IgD-negative memory B cell (primary cell): ENCODE measurements at places on chromosomes 16 and 17. TPM values are rescaled to one million over a fixed set of nuclear protein-coding genes. Genes with fewer than 3 reads are reported as not detected.

CRHR1 gene
- not detected for polyA plus RNA-seq

MTSS2 gene
- 0.06 TPM for polyA plus RNA-seq

PRR35 gene
- not detected for polyA plus RNA-seq

ABCC11 gene
- not detected for polyA plus RNA-seq

SLC6A2 gene
- not detected for polyA plus RNA-seq

SLC16A13 gene
- 3.3 TPM for polyA plus RNA-seq

GUCY2D gene
- polyA plus RNA-seq = 0.18 TPM

FOXN1 gene
- polyA plus RNA-seq = not detected

DYNLRB2 gene
- not detected for polyA plus RNA-seq

TNFSF13 gene
- 5.1 TPM for polyA plus RNA-seq

KRT13 gene
- polyA plus RNA-seq = not detected

KRTAP9-4 gene
- polyA plus RNA-seq = not detected

KRTAP2-1 gene
- polyA plus RNA-seq = not detected

CCDC47 gene
- 36.7 TPM for polyA plus RNA-seq

RAB11FIP4 gene
- polyA plus RNA-seq = 21.0 TPM

TM4SF5 gene
- not detected for polyA plus RNA-seq

PLD6 gene
- 5.8 TPM for polyA plus RNA-seq

SDK2 gene
- 3.3 TPM for polyA plus RNA-seq

GLYR1 gene
- 44.2 TPM for polyA plus RNA-seq

NAT9 gene
- polyA plus RNA-seq = 24.5 TPM

SALL1 gene
- not detected for polyA plus RNA-seq

ABCA9 gene
- not detected for polyA plus RNA-seq

CCDC78 gene
- polyA plus RNA-seq = 0.74 TPM

SPAG5 gene
- 2.2 TPM for polyA plus RNA-seq

PITPNM3 gene
- not detected for polyA plus RNA-seq

NHLRC4 gene
- polyA plus RNA-seq = 4.5 TPM

SEZ6L2 gene
- not detected for polyA plus RNA-seq

CCL17 gene
- not detected for polyA plus RNA-seq

C17orf67 gene
- 2.1 TPM for polyA plus RNA-seq

EVPLL gene
- polyA plus RNA-seq = not detected

CPHXL2 gene
- 0.18 TPM for polyA plus RNA-seq

SMIM22 gene
- not detected for polyA plus RNA-seq

HIC1 gene
- polyA plus RNA-seq = 0.88 TPM

PMFBP1 gene
- polyA plus RNA-seq = 0.11 TPM

CYTH1 gene
- 210 TPM for polyA plus RNA-seq

ARHGDIG gene
- not detected for polyA plus RNA-seq

G6PC1 gene
- polyA plus RNA-seq = not detected

KCTD11 gene
- polyA plus RNA-seq = 6.8 TPM

TMEM88 gene
- not detected for polyA plus RNA-seq

ZNF423 gene
- not detected for polyA plus RNA-seq

BAIAP3 gene
- 26.0 TPM for polyA plus RNA-seq

PRAC1 gene
- polyA plus RNA-seq = not detected
